AG20443 (cell line): ENCODE measurements at places on chromosomes 4 and X.

GRCh38 chrX:141341341-141341740 lies 99.0 kb upstream of the SPANXC start:
- peak; percentile 26 for DNase-seq

DNA sequence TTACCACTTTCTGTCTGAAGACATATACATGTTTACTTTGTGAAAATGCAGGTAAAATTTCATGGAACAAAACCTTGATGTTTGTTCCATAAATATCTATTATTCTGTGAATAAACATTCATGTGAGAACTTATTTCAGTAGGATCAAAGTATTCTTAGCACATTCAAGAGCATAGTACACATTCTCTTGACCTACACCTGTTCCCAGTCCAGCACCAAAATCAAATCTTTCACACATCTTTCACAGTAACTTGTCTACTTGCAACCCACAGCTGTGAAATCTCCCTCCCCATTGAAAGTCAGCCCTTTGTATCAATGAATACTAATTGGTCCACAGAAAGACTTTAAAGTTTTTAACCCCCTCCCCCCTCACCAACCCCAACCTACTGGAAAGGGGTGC lies 283.2 kb downstream of the GPC3 start:
- no peak for DNase-seq

DNA sequence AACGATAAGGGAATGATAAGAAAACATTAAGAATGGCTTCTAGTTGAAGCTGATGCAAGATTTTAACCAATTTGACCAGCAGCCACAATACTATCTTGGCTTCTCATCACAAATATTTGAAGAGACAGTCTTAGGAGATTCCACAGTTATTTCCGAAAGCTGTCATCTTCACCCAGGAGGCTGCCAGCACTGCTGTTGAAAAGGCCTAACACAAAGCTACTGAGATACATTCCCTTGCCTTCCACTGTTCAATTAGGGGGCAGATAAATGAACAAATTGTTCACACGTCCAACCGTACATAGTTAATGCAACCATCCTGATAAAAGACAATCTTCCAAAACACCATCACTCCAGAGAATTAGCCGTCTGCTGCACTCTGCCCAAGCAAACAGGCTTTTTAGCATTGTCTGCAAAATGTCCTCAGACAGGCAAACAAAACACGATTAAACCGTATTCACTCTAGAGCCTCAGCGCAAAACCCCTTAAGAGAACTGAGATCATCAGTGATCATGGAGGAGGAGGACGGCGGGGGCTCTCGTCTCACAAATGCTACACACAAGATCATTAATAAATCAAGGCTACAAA lies 189.8 kb upstream of the PSAPL1 start:
- DNase-seq = no peak

- no peak for DNase-seq
Observed at GRCh38 chr4:73477176-73477575, 4.4 kb upstream of the AFM start.

DNA sequence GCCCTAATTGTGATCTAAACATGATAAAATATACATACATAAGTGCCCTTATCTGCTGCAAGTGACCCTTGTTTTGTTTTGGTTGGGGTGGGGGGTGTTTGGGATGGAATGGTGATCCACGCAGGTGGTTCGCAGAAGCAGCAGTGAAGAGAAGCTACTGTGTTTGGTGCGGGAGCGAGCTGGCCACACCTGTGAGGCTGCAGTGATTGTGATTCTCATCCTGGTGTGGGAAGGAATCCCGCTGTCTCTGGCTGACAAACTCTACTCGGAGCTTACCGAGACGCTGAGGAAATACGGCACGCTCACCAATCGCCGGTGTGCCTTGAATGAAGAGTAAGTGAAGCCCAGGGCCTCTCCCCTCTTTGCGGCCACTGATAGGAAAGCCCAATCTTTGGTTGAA lies 96.8 kb downstream of the TET2 start:
- DNase-seq = no peak

DNA sequence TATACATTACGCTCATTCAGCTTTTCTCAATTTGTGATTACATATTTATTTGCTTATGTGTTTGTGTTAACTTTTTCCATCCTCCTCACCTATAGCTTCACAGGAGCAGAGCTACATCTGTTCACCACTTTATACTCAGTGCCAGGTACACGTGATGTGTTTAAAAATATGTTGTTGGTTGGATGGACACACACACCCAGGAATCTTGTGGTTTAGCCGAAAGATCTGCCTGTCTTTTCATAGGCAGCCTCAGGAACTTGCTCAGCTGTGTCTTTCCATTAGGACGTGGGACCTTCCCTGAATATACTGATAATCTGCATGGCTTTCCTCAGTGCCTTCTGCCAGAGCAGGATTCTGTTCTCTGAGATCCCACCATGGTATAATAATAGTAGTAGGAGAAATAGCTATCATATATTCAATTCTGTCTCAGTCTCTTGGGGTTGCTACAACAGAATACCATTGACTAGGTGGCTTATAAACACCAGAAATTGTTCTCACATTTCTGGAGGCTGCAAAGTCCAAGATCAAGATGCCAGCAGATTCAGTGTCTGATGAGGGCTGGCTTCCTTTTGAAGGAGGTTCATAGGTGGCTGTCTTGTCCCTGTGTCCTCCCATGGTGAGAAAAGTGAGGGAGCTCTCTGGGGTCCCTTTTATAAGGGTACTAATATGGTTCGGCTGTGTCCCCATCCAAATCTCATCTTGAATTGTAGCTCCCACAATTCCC lies 50.0 kb upstream of the SOD3 start:
- no peak for DNase-seq

DNA sequence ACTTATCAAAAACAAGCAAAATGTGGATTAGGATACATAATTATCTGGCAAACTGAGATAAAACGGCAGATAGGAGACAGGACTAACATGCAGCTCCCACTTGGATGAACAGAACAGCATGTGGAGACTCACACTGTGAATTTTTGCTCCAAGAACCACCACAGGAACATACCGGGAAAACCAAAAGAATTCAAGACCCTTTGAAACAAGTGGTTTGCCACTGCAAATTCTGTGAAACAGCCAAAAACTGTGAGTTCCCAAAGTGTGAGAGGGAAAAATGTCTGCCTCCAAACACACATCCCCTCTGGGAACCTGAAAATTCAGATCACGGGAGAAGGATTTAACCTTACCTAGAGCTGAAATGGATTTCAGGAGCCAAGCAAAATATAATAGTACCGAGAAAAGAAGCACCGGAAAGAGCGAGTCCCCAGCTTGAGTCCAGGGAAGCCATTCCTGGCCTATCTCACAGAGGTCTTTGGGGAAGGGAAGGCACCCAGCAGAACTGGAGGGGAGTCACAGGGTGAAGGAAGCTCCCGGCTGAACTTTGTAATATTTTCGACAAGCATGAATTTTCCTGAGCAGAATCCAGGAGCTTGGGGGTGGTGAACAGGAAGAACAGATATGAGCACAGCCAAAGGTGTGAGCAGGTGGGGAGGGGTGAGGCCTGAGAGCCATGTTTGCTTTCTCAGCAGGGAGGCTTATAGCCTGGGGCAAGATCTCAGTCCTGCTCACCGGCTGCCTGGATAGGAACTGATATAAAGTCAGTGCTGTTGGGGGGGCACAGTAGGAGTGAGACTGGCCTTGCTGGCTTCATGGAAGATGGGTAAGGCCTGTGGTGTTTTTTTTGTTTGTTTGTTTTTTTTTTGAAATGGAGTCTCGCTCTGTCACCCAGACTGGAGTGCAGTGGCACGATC lies 23.9 kb downstream of the MANBA start:
- no peak for DNase-seq

- no peak for DNase-seq
Observed at GRCh38 chrX:150704030-150704613, 10.9 kb downstream of the MTMR1 start.
